ENCODE measurements at places on chromosomes 1 and 21.

GRCh38 chr1:230191079-230191804 lies 124.2 kb downstream of the GALNT2 start:
- DNase-seq = no peak

DNA sequence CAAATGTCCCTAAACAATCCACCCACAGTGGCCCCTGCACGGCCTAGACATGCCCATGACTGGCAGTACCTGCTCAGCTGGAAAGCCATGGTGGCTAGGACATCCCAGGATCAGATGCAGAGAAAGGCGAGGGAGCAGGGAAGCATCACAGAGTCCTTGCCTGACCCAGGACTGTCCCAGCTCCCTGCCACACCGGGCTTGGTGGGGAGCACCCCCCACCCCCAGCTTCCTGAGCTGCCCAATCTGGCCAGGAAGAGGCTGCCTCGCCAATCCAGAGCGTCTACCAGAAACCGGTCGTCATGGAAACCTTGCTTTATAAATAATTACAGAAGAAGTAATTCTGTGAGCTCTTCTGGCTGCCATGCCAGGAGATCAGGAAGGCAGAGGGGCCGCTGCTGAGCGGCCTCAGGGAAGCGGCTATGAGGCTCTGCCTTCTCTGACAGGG lies 34.8 kb downstream of the ACOT7 start:
- peak; percentile 40 for DNase-seq

DNA sequence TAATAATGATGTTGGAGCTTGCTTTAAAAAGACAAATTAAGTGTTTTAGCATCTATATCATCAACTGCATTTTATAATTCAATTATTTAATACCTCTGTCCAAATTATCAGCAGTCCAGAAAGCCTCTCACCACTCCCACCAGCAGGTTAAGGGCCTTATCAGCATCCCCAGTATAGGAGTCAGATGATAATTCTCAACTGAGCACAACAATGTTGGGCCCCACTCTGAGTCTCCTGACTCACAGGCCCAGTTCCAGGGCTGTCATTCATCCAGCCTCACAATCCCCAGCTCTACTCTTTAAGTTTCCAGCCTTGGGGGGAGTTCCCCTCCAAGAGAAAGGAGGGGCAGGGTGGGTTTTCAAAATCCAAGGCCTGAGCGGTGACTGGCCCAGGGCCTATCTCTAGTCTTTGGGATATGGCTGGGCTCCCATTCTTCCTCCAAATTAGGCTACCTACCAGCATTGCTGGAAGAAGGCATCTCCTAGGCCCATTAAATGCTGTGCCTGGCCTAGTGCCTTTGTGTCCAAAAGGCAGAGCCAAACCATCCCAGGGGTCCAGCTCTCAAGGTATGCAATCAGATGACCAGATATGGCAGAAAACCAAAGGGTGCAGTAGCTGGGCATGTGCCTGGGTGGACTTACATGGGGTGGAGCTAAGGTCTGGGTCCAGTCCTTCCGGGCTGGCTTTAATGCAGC lies 134.1 kb downstream of the GLUL start:
- no peak for DNase-seq

DNA sequence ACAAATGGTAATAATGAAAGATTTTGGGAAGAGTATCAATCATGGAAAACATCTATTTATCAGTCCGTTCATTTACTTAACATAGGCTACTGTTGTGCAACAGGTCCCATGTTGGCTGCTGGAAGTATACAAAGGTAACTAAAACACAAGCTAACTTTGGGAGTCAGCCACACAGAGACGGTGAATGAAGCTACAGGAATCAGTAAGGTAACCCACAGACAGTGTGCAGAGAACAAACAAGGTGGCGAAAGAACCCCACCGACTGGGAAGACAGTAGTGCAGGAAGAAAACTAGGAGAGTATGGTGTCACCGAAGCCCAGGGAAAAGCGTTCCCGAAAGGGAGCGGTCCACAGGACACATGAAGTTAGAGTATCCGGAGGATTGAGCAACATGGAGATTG lies 342.3 kb downstream of the SMYD3 start:
- DNase-seq = no peak

DNA sequence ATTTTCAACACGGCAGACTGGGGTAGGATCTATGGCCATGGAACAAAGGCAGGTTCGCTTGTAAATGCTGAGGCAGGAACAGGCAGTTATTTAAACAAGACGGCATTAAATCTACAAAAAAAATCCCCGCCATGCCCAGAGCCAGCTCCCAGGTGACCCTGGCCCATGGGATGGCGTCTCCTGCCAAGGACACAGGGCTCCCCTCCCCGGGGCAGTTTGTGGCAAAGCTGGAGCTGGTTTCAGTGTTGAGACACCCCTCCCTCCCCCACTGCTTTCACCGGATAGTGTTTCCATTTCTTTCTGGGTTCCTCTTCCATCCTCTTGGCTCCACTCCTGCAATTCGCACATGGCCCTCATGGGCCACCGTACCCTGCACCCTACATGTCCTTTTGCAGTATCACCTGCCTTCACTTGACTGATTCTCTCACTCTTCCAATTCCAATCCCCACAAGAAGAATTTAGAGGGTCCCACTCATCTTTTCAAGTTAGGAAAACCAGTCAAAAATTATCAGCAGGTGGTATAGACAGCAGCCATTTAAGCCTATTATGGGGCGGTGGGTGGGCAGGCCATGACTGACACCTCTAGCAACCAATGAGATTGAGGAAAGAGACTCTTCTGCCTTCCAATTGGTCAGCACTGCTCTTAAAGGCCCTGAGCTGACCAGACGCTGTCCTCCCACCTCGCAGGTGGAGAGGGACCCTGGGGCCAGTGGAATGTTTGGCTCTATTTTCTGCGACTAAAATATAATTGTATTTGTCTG lies 52.0 kb downstream of the OLIG1 start:
- DNase-seq = no peak

GRCh38 chr21:18318156-18318555 lies 73.5 kb downstream of the CHODL start:
- no peak for DNase-seq

DNA sequence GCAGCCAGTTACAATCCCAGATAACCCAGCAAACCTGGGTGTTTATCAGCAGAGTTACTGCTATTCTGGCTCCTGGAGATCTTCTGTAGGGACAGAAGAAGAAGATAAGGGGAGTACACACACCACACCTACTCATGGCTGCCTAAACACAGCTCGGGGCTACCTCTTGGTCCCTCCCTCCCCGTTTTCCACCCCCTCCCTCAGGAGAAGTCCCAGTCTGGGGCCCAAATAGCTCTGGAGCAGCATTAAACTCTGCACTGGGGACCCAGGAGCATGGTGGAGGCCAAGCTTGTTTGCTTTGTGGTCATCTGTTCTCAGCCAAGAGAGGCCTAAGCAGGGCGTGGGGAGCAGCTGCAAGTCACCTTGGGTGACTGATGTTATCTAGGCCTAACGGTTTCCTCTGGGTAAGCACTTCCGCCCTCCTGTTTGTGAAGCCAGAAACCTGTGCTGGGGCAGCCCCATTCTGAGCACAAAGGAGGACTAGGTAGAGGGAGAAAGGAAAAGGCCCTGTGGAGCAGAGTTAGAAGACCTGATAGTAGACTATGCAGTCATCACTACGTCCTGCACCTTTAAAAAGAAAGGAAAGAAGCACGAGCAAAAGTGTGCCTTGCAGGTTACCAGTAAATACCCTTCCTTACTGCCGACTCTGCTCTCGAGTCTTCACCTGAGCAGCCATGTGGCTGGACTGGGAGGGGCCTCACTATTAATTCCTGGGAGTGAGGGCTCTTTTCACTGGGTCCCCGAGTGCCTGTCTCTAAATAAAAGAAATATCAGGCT lies 2.0 kb upstream of the RCSD1 start:
- DNase-seq = peak; percentile 76

- DNase-seq = no peak
These were observed 309.5 kb downstream of the PCP4 start for GRCh38 chr21:40176724-40177123.

DNA sequence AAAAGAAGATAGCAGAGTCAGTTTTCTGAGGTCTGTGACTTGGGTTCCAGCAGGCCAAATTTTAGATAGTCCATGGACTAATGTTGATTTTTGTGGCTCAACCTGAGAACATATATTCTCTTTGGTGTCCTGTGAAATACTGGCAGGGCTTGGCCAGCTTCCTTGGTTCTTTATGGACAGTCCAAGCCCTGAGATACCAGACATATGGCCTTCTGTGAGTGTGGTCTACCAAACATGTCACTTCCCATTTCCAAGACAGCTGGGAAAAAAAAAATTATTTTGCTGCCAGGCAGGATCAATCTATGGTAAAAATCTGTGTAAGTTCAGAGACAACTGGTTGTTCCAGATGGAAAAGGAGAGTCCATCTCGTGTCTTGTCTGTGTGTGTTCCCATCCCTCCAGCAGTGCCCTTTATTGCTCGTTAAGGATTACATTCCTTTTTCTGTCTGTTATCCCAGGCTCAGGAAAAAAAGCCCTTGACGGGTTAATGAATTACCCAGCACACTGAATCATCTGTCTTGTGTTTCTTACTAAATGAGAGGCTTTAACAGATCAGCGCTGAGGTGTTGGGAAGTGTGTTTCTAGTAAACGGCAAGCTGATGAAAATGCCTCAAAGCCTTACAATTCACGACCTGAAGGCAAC lies 33.4 kb upstream of the XPR1 start:
- no peak for DNase-seq

DNA sequence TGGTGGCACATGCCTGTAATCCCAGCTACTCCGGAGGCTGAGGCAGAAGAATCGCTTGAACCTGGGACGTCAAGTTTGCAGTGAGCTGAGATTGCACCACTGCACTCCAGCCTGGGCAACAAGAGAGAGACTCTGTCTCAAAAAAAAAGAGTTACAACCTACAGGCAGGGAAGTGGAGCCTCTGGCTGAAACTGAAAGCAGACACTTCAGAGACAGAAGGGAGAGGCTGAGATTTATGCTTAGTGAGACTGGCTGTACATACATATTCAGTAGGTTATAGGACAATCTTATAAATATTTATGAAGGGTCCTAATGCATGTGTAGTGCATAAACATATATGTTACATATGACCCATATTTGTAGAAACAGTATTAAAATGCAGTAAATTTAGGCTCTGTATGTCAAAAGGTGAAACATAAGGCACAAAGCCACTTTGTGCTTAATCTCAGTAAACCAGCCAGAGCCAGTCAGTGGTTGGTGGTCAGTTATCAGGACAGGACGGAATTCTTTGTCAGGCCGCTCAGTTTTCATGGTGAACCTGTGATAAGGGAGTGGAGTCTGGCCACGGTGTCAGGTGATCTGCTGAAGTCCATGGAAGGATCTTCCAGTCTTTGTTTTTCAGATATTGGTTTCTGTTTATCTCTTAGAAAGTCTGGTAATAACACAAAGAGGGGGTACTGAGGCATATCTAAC lies 13.7 kb downstream of the RHEX start:
- DNase-seq = no peak

- DNase-seq = no peak
These were observed 57.2 kb upstream of the HSD17B7 start for GRCh38 chr1:162733336-162733590.

DNA sequence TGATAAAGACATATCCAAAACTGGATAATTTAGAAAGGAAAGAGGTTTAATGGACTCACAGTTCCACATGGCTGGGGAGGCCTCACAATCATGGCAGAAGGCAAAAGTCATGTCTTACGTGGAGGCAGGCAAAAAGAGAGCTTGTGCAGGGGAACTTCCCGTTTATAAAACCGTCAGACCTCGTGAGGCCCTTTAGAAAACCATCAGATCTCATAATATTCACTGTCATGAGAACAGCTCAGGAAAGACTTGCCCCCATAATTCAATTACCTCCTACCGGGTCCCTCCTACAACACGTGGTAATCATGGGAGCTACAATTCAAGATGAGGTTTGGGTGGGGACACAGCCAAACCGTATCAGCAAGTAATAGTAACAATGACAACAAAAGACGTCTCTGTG lies 88.2 kb upstream of the SLC25A33 start:
- DNase-seq = no peak

DNA sequence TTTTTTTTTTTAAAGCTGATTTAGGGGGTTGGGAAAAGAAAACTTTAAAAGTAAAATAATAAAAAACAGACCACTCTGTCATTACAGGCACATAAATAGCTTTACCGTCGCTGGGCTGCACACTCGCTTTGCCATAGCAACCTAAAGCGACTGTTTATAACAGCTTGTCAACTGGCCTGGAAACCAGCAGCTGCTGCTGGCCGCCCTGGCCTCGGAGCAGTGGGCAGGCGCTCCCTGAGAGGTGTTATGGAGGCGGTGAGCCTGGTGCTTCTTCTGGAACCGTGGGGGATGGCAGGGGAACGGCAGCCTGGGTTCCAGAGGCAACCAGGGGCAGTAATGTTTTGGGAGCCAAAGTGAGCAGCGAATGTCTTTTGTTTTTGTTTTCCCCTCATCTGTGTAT lies 45.7 kb downstream of the ATP2B4 start:
- no peak for DNase-seq

GRCh38 chr1:87176087-87176486 lies 152.6 kb upstream of the LMO4 start:
- DNase-seq = no peak

DNA sequence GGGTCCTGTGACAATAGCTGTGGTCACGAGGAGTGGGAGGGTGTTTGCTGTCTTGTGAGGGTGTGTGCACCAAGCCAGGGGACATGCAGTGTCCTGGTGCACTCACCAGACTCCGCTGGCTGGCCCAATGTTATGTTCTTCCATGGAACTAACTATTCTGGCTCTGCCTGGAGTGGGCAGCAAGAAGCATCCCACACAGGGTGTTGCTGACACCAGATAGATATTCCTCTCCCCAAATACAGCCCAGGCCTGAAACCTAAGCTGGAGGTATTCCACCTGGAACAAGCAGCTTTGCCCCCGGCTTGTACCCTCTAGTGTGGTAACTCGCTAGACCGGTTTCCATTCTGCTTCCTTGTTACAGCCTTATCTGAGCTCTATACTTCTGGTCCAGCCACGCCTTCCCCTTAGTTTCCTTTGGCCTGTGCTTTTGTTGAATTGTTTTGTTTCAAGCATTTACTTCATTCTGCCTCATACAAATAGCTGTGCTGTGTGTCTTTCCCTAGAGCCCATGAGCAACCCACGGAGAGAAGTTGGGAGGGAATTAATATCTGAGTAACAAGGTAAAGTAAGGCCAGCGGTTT lies 14.7 kb upstream of the LY9 start:
- no peak for DNase-seq

DNA sequence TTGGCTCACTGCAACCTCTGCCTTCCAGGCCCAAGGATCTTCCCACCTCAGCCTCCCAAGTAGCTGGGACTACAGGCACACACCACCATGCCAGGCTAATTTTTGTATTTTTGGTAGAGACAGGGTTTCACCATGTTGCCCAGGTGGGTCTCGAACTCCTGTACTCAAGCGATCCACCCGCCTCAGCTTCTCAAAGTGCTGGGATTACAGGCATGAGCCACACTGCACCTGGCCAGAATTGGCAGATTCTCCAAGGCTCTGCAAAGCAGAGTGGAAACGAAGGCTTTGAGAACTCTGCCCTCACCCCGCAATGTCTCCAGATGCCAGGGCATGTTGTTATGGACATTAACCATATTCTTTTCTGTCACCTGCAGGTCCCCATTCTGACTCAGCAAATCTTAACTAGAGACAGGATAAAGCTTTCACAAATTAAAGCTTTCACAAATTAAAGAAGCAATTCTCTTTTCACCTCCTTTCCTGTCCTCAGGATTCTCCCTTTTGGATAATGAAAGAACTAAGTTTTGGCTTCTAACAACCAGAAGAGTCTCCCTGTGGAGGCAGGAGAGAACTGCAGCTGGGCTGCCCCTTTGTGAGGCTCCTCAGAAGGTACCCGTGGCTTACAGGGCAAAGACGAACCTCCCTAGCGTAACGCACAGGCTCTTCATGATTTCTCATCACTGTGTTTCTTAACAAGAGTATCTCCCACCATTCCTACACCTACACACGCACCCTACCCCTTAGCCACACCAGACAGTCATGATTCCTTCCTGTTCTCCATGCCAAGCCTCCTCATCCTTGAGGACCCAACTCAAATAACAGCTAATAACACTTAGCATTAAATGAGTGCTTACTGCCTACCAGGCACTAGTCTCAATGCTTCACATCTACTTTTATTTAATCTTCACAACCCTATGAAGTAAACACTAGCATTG lies 29.8 kb downstream of the GPA33 start:
- DNase-seq = no peak
